B cell (primary cell): ENCODE measurements at places on chromosomes 6 and 20.

DNA sequence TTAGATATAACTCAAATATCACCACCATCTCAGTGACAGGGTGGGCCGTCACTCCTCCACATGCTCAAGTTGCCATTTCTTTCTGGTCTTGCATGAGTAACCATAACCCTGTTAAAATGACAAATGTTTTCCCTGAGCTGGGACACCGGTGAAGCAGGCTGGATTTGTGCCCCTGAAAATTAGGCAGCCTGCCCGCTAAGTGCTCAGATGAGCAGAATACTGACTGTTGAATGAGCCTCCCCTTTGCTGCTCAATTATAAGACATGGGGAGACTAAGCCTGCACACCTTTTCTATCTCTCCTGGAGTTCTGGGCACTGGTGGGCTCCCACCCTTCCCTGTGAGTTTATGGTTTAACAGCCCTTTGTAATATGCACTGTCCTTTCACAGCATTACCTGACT is 161.8 kb downstream of the SLC24A3 start:
- DNase-seq: no peak

GRCh38 chr20:47610945-47611250 is 109.2 kb downstream of the NCOA3 start:
- no peak for DNase-seq

GRCh38 chr6:166957087-166957804 is 896 bp upstream of the RNASET2 start:
- DNase-seq: peak; percentile 68

DNA sequence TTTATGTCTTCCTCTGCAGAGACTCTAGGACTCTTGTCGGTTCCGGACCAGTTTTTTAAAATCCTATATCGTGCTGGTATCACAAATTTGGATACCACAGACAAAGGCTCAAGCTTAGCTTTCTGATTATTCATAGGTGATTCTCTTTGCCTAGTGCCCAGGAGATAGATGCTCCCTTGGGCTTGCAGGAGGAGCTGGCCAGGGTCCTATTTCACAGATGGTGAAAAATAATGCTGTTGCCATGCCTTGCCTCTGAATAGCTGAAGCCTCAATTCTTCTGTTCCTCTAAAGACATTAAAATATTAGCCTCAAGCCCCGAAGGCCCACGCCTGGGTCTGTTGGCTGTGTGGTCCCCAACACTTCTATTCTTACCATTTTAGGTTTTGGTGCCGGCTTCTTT is 123.9 kb upstream of the BACH2 start:
- no peak for DNase-seq

DNA sequence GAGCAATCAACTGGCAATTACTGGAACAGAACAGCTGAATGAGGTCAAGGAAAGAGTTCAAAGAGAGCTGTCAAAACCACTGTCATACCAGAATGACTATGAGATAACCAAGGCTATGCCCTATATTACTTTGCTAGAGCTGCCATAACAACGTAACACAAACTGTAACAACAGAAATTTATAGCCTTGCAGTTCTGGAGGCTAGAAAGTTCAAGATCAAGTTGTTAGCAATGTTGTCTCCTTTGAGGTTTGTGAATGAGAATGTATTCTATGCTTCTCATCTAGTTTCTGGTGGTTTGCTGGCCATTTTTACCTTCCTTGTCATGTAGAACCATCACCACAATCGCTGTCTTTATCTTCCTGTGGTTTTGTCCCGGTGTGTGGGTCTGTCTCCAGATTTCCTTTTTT is 1323.0 kb upstream of the GJE1 start:
- no peak for DNase-seq

DNA sequence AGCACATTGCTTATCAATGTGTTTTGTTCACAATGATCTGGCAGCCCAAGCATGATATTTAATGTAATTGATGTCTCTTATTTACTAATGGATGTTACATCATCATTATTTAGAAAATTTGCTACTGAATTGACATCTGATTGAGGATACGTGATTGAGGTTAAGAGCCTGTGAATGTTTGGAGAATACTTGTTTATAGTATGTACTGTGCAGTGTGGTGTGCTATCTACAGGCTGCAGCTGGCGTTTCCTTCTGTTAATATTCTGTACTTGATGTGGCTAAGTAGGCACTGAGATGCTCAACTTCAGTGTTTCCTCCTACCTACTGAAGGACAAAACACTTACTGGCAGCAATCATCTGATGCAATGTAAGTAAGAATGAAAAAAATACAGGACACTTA is 709.6 kb upstream of the FLRT3 start:
- DNase-seq: no peak

GRCh38 chr6:89021629-89022028 is 58.2 kb upstream of the RNGTT start:
- DNase-seq: no peak

DNA sequence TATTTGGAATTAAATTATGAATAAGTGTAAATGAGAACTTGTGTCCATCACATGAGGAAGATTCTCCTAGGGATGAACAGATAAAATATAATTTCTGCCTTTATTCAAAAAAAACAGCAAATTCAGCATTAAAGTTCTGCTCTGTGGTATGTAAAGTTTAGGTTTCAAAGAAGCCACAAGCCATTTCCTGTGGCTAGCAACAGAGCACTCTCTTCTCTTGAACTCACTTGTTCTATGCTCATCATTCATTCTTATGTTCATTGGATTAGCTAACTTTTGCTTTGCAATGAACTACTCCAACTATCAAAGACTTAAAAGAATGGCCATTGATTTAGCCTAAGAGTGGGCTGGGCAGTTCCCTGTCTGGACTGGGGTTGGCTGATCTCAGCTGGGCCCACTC is 20.8 kb upstream of the SNRPB2 start:
- no peak for DNase-seq

DNA sequence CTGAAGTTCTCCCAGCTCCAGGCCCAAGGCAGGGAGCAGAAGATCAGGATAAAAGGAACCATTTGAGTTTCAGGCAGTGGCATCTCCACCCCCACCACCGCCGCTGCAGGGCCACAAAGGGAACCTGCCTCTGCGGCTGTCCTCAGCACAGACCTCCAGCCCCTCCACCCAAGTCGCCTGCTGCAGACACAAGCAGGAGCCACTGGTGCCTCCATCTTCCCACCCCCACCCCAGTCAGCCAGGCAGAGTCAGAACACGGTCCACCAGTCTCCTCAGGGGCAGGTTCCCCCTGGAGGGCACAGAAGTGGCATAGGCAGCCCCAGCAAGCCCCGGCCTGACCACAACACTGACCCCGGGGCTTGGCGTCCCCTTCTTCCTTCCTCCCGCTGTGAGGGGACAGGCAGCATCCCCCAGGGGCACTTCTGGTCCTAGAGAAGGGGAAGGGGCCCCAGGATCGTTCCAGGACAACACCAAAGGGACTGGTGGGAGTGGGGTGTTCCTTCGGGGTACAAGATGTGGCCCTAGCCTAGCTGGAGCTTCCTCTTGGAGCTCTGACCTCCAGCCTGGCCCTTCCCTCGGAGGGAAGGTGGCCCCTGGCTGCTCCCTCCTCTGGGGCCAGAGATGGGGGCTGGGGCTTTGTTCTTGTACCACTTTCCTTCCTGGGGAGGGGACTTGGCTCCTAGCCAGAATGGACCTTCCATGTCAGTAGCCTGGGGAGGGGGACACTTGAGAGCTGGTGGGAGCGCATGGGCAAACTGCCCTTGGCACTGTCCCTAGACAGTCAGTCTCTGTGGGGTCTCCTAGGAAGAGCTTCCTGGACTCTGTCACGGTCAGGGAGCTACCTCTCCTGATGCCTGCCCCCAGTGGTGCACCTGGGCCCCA is 36.0 kb downstream of the YTHDF1 start:
- DNase-seq: peak; percentile 27

DNA sequence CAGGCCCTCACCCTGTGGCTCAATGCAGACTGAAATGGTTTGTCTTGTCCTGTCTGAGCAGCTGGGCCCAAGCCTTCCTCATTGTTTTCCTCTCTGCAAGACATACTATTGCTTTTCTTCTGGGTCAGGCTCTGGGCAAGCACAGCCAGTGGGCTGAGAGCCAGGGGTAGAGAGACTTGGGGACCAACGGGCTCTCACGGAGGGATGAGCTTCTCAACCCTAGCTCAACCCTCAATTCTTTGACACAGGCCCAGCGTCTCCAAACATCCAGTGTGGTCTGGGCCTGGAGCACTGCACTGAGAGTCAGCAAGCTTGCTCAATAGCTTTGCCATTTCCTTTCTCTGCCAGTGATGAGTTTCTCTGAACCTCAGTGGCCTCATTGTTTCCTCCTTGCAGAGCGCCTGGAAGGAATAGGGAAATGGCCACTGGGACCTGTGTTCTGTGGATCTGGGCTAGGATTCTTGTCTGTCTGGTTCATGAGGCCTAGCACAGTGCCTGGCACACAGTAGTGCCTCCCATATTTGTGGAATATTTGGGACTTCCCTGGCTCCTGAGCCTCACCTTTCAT is 9.3 kb downstream of the ANGPT4 start:
- no peak for DNase-seq

GRCh38 chr6:79719248-79719960 is 88.3 kb downstream of the SH3BGRL2 start:
- no peak for DNase-seq

DNA sequence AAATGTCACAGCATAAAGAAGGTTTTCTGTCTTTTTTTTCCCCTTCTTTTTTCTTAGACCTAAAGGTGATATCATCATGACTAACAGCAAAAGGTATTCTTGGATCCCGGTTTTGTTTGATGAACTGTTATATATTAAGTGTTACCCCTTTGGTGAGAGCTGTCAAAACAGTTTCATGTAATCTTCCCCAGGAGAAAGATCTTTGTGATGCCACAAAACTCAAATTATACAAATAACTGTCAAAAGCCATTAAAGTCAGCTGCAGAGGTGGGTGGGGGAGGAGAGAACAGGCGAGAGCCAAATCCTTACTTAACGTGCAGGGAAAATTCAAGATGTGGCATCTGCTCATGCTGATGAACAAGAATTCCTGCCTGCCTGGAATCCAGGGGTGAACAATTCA is 258.2 kb downstream of the BMP7 start:
- no peak for DNase-seq

- no peak for DNase-seq
Observed at GRCh38 chr6:129786548-129786947, 74.6 kb downstream of the TMEM244 start.

DNA sequence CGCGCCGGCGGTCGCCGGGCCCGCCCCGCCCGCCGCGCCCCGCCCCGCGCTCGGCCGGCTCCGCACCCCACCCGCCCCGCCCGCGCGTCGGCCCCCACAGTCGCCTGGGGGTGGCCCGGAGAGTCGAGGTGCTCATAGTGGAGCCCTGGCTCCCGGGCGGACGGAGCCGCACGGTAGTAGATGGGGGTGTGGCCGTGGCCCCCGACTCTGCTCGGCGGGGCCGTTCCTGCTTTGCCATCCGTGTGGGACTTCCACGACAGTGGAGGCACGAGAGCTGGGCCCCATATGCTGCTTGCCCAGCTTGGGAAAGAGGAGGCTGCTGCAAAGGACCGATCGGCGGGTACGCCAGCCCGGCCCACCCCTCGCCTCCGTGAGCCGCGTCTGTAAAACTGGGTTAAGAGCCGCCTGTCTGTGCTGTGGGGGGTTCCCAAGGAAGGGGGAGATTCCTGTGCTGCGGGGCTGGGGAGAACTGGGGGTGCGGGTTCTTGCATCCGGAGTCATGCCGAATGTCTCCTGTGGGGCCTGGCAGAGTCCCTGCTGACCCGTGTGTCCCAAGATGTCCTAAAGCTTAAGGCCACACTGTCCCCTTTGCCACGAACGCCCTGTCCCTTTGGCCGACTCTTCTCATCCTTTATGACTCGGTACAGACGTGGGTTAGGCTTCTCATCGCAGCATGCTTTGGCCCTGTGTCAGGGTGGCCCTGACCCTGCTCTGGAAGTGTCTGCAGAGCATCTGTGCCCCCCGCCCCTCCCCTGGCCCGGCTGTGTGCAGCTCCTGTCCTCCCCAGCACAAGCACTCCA is at the start of gene OPRL1:
OPRL1 (plus strand) TSS at position 70 of the 800 bp plus-strand sequence. CDS start 12,639 bp downstream, outside the sequence.
- peak; percentile 84 for DNase-seq

GRCh38 chr6:169038691-169039090 is 215.0 kb downstream of the THBS2 start:
- no peak for DNase-seq

GRCh38 chr6:102407886-102408741 is 1014.6 kb downstream of the GRIK2 start:
- no peak for DNase-seq

DNA sequence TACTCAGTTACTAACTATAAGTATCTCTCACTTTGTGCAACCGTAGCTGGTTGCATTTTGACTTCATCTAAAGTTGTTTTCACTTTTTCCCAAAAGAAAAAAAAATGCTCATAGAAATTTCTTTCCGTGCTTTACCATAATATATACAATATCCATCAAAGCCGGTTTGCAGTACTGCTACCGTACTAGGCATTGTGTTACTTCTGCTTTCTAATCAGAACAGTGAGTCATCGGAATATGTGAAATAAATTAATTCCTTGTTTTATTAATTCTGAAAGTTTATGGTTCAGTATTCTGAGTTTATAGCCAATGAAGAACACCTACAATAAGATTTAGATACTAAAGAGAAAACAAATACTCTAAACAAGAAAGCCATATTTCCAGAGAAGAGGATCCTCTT is 72.5 kb downstream of the TNFRSF21 start:
- no peak for DNase-seq

DNA sequence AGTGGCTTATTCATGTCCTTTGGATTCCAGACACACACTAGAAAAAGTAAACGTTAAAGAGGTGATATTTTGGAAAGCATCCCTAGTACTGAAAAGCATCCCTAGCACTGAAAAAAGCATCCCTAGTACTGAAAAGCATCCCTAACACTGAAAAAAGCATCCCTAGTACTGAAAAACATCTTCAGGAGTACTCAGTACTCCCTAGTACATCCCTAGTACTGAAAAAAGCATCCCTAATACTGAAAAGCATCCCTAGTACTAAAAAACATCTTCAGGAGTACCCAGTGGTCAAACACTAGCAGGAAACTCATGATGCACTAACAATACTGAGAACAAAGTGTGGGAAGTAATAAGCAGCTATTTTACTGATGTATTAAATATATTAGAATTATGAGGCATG is 45.6 kb upstream of the SAMHD1 start:
- DNase-seq: no peak

DNA sequence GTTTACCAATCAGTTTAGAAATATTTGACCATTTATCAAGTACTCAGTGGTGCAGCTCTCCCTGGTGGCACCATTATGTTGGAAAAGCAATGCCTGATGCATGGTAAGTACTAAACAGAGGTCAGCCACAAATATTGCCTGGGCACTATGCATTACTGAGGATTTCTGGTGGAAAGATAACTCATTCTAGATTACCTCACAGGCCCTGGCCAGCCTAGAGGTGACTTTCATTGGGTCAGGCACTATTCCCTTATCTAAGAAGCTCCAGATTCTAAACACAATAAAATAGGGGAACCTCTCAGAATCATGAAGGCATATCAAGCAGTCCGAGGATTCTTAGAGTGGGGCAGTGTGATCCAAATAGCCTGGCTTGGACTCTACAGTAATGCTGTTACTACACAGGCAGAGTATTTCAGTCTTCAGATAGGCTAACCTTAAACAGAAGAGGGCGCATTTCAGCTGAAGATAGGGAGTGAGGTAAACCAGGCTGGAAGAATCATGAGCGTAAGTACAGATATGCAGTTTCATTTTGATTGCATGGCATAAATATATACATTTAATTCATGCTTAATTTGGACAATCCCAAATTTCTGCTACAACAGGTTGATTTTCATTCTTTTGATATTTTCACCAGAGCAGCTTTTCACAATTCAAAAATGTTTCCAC is 12.1 kb downstream of the LGSN start:
- DNase-seq: peak; percentile 38
